ENCODE measurements at places on chromosomes 13 and 19.

DNA sequence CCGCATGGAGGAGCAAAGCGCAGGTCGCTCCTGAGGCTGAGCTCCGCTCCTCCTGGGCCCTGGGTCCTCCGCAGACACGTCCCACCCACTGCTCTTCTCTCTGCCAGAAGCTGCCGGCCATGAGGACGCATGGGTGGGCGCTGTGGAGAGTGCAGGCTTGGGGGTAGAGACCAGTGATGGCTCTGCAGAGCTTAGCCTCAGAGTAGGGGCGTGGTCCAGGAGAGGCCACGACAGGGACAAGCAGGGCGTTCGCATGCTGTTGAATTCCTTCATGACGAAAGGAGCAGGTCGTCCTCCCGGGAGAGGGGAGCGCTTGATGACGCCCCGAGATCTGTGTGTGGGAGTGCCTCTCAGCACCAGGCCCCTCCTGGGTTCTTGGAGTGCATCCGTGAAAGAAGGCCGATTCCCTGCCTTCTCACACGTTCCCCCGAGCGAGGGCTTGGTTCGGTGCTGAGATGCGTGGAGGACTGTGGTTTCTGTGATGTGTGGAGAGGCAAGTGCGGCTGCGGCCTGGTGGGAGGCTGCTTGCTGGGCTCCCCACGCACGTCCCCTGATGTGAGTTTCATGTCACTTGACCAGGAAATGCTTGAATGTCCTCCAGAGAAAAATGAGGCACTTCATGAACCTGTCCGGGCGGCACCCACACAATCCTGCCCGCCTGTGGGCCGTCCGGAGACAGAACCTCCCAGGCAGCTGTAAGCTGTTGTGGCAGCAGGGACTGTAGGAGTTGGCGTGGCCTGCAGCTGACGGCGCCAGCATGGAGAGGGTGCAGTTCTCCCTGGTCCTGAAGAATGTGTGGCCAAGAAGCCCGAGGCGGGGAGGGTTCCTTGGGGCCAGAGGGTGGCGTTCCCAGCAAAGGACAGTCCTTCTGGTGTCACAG, 4.5 kb downstream of the SF3A2 start:
- DNase-seq: no peak

DNA sequence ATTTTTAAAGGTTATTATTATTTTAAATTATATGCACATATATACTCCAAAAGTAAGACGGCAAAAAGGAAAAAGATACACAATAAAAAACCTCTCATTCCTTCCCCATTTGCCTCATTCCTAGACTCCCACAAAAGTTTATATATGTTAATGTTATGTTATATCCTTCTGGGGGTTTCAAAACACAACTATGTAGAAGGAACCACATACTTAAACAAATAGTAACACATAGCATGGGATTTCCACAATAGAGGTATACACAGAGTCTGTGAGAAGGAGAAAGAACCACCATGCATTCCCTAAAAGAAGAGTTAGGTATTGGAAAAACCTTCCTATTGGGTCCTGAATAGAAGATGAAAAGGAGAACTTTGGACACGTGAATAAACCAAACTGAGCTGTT, 9.1 kb downstream of the PDS5B start:
- no peak for DNase-seq

- no peak for DNase-seq
These were observed 632 bp downstream of the NPAS1 start for GRCh38 chr19:47020132-47020805.

GRCh38 chr13:30565658-30566057, 52.1 kb upstream of the USPL1 start:
- DNase-seq: no peak

DNA sequence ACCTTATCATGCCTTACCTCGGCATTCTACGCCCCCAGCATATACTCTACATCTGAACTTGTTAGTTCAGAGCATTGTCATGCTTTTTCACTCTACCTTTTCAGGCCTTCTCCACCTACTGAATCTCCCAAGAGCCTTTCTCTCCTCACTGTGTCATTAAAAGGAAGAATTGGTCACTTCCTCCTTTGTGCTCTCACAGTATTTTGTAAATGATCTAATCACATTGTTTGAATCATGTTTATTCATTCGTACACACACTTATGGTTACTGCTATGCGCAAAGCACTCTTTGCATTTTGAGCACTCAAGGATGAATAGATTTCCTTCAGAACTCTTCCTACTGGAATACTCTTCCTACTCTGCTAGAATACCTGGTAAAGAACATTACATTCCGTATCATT, 15.8 kb upstream of the ELF1 start:
- no peak for DNase-seq

GRCh38 chr13:95360464-95361097, 59.3 kb upstream of the ABCC4 start:
- DNase-seq: no peak

GRCh38 chr13:59890054-59890453, 273.7 kb downstream of the DIAPH3 start:
- no peak for DNase-seq

GRCh38 chr13:36356058-36356457, 9.9 kb upstream of the SPART start:
- DNase-seq: no peak

DNA sequence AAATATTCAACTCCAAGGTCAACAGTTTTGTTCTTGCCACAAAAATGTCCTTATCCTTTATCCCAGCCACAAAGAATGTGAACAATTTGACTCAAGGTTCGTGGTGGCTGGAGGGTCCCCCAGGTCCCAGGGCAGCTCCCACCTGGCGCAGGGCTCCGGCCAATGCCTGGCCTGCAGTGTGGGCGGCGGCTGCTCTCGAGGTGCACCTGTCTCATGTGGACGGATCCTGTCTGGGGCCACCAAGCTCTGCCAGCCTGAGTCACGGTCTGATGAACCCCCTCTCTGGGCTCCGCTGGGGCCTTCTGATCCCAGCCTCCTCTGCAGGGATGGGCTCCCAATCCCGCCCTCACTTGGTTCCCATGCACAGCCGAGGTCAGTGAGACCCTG, 49.4 kb downstream of the GAS6 start:
- DNase-seq: no peak

- no peak for DNase-seq
These were observed 314.8 kb upstream of the TMTC4 start for GRCh38 chr13:100989392-100989791.

DNA sequence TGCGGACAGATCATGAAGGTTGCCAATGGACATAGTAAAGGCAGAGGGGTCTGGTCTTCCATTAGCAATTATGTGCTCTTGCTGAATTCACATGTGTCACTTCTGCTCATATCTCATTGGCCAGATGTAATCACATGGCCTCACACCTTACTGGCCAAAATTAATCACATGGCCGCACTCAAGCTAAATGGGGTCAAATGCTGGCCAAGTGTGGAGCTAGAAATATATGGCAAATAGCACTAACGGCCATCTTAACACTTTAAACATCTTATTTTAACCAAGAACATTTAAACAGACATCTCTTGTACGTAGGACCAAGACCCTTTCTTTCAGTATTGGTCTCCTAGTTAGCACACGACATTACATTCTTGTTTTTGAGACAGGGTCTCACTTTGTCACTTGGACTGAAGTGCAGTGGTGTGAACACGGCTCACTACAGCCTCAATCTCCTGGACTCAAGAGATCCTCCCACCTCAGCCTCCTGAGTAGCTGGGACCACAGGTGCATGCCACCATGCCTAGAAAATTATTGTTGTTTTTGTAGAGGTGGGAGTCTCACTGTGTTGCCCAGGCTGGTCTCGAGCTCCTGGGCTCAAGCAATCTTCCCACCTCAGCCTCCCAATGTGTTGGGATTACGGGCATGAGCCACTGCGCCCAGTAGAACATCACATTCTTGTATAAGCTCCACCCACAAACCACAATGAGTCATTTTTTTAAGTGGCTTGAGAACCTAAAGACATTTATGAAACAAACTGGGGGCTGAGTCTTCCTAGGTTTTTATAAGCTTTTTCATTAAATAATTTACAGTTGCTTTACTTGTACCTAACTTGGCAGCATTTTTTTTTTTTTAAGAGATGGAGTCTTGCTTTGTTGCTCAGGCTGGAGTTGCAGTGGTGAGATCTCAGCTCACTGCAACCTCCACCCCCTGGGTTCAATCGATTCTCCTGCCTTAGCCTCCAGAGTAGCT, 2.9 kb upstream of the PTOV1 start:
- no peak for DNase-seq

GRCh38 chr13:57631596-57632275, at the start of gene PCDH17:
Gene PCDH17, plus strand, starts transcription at chr13:57631744. Its CDS starts 803 bp downstream, at chr13:57632547.
- peak; percentile 26 for DNase-seq

DNA sequence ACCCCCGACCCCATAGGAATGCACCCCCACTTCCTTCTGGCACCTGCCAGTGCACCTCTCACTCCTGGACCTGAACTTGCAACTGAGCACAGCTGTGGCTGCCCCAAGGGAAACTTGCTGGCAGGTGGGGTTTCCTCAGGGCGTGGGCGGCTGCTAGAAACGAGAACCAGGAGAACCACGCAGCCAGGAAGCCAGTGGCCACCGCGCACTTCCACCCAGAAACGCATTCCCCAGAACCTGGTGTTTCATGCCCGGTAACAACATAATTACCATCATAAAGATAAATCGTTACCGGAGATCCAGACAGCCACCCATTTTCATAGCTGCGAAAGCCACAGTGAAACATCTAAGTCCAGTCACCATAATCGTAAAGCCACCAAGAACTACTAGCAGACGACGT, 75.2 kb upstream of the C13orf46 start:
- no peak for DNase-seq

DNA sequence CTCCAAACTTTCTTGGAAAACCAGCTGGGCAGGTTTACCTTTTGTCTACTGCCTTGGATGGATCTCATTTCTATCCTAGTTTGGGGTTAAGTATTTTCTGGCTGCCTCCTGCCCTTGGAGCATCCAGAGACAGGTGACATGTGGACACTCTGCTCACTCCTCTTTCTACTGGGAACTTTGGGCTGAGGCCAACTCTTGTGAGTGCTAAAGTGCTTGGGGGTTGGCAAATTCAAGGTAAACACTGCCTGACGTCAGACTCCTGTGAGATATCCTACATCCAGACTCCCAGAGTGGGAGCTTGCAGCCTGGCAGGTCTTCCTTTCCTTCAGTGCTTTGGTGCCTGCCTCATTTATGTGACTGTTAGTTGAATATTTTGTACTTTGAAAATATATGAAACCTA, 388.1 kb downstream of the KCNRG start:
- DNase-seq: no peak

DNA sequence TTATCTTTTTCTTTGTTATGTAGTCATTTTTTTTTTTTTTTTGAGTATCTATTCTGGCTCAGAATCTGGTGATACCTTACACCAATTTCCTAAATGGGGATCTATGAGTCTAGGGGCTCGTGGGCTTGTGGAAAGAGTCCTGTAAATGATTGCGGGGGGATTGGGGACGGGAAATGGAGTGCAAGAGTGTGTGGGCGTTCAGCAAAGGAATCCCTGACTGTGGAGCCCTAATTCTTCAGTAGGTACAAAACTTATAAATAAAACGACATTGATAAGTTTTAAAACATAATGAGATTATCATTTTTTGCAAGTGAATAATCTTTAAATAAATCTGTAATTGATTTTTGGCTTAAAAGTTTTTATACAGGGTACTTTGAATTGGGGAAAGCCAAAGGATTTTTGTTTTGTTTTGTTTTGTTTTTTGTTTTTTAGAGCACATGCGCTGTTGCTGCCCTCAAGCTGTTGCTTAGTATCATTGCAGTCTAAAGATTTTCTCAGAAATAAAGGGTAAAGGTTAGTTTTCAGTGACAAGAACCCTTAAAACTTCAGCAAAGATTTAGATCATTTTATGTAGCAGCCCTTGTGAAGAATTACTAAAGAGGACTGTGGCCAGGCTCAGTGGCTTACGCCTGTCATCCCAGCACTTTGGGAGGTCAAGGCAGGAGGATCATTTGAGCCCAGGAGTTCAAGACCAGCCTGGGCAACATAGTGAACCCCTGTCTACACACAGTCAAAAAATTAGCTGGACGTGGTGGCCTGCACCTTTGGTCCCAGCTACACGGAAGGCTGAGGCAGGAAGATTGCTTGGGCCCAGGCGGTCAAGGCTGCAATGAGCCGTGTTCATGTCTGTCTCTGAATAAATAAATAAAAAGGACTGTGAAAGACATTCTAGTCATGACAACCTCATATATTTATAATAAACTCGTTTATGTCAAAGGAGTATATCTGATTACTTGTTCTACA, 1.7 kb downstream of the ERCC5 start:
- no peak for DNase-seq

DNA sequence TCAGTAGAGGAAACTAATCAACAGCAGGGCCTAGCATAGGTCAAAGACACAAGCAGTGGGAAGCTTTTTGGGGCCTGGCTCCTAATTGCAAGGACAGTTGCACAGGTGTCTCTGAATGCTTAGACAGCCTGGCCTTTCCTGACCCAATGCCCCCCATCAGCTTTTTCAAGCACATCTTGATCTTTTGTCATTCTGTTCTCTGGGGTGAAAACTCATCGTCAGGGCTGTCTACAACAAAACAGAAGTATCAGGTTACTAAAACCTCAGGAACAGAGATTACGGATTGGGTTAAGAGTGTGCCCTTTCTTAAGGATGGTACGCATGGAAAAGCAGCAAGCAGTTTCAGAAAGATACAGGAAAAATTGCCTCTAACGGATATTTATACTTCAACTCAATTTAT, 8.3 kb upstream of the ZNF254 start:
- no peak for DNase-seq

DNA sequence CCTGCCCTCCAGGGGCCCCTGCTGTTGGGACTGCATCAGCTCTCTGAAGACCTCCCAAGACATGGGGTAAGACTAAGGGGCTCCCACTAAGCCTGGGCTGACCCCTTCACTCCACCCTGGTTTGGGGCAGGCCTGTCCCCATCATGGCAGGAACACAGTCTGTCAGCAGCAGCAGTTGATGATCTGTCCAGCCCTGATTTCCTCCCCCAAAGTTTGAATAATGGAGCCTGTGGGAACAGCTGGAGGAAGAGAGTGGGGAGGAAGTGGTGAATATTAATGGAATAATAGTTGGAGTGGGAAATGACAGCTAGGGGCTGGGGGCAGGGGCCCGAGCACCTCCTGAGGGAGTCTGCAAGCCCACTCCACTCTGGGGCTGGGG, 1.3 kb upstream of the B3GNT8 start:
- DNase-seq: no peak

GRCh38 chr13:98310485-98311199, 133.6 kb upstream of the RNF113B start:
- DNase-seq: no peak

DNA sequence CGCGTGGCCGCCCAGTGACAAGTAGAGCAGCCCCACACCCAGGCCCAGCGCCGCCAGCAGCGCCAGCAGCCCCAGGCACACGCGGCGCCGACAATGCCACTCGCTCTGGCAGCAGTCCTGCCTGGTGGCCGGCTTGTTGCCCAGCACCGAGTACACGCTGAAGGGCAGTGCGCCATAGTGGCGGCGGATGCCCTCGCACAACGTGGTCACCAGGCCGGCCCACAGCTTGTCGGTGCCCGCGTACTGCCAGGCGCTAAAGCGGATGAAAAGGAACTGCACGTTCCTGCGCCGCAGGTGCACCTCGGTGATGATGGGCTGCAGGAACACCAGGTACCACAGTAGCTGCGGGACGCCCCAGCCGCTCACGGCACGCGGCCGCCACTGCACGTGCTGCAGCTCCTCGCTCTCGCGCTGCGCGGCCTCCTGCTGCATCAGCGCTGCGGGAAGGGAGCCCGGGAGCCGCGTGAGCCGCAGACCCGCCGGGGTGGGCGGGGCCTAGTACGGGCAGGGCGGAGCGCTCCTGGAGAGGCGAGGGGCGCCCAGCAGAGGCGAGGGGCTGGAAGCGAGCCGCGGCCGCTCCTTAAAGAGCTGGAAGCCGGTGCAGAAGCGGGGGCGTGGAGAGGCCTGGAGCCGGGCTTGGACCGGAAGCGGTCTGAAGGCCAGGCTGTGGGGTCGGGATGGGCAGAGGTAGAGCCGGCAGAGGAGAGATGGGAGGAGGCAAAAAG, 7.3 kb downstream of the NKPD1 start:
- peak; percentile 53 for DNase-seq

GRCh38 chr19:3813473-3814392, 27.6 kb upstream of the MATK start:
- DNase-seq: no peak
